GM12891 (cell line): ENCODE measurements at places on chromosomes 4 and X.

DNA sequence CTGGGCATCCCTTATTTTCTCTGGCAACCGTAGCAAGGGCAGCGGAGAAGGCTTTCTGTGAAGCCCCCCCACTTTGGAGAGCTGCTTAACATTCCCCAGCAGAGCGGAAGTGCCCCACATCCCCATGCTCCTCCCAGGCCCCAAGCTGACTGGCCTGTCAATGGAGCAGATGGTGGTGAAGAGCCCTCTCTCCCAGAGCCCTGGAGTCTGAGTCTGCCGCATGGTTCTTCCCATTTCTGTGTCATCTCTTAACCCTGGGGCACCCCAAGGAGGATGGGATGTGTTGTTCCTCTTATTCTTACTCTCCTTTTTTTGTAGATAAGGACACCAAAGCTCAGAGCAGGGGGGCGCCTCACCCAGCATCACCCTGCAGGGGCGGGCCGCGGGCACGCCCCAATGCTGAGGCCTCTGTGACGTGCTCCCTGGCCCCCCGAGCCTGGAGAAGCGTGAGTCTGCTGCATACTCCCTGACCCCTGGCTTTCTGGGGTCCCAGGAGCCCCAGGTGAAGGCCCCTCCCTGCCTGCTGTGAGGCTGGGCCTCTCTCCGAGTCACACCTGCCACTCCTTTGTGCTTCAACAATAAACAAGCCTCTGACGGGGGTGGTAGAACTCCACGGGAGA, 35.9 kb downstream of the ADRA2C start:
- DNase-seq = no peak

DNA sequence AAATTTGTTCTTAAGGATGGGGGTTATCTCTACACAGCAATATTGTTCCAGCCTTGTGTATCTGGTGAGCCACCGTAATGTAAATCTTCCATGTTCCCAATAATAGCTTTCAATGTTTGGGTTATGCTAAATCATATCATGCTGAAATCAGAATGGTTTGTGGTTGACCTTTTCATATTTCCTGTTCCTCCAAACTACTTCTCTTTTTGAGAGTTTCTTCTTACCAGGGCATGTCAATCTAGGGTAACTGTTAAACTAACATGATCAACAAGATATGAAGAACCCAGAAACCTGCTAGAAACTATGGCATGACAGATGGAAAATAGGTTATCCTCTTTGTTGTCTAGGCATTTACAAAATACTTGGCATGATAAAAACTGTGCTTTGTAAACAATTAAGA, 22.0 kb downstream of the TNMD start:
- no peak for DNase-seq

GRCh38 chrX:66919280-66919832, 280.5 kb upstream of the EDA2R start:
- DNase-seq = no peak

DNA sequence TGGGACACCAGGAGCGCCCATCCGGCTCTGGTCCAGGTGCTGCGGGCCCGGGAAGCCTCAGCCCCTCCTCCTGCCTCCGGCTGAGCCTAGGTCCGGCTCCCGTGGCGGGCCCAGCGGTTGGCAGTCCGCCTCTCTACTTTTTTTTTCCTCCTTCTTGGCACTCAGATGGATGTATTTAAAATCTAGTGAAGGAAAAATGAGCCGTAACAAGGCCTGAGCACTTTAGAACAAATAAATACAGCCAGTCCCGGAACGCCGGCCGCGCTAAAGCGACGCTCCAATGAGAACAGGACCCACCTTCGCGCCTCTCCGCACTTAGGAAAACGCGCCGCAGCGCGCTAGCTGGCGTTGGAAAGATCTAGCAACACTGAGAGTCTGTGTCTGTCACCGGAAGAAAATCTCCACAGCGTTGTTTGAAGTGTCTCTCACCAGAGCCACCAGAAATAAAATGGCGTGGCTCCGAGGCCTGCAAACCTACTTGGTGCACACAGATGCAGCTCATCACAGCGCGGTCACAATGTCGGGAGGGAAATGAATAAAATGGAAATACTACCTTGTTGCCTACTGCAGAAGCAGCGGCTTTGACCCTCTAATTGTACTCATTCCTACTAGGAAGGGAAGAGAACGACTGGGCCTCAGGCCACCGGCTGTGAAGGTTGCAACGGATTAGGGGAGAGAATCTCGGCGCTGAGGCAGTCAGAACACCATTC, 4.7 kb downstream of the NEUROG2 start:
- no peak for DNase-seq

- no peak for DNase-seq
Observed at GRCh38 chr4:20109391-20109790, 142.3 kb upstream of the SLIT2 start.

DNA sequence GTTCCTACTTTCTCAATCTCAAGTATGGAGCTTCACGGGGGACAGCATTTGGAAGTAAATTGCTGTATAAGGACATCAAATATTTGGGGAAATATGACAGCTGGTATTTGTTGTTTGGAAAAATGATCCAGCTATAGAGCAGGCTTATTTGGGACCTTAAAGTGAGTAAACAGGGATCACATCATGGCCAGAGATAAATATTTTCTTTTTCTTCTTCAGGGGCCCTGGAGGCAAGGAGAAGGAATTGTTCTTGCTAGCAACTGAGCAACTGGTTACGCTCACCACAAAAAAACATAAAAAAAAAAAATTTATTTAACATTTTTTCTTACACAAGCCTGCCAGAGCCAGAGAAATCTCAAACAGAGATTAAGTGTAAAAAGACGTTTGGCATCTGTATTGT, 277.2 kb upstream of the UGT8 start:
- no peak for DNase-seq

- DNase-seq = no peak
Observed at GRCh38 chr4:85142451-85142850, 176.0 kb upstream of the WDFY3 start.

DNA sequence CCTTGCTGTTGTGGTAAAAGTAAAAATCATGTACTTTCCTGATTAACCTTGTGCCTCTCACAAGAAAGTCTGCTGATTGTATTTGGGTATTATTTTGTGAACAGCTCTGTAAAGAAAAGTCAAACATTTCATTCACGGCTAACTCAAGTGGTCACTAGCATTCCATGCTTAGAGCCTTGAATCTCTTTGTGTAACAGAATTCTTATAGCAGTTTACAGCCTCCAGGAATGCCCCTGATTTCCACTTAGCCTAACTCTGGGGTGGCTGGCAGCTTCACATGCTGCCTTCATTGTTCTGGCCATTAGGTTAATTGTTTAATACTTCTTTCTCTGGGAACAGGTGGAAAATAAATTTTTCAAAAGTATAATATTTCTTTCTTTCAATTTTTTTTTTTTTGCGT, 226.7 kb downstream of the RBMX2 start:
- no peak for DNase-seq
